ENCODE measurements at places on chromosomes 12 and 14. TPM values are rescaled to one million over a fixed set of nuclear protein-coding genes. Genes with fewer than 3 reads are reported as not detected.
A peak's percentile ranks its signal among the peaks of the same experiment; 100 is the strongest.

DNA sequence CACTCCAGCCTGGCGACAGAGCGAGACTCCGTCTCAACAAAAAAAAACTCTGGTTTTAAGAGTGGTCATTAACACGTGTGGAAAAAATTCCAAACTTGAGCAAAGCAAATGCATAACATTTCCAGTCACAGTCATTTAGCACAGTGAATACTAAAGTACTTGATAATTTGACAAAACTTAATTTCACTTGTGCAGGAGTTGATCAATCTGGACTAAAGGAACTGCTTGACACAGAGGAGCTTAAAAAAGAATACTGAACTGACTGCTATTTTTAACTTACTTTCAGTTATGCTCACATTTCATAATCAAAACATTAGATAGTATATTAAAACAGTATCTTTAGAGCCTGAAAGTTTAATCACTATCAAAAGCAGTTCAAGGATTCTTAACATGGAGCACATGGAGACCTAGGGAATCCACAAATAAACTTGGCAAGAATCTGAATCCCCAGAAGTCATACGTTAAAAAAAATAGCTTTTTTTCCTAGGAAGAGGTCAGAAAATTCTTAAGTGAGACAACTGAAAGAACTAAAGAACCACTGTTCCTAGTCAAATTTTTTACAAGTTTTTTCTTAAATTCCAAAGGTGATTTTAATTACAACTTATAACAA, 7.4 kb downstream of the UBE2N start:
- H3K4me1 ChIP-seq, result peaks cover 46% of the 10 kb centered on the region
- H3K27me3 ChIP-seq, result no peaks in the 10 kb centered on the region
- H3K36me3 ChIP-seq, result peaks cover 17% of the 10 kb centered on the region
- no peak overlapping the region for H3K4me3 ChIP-seq
- DNase-seq, result no peak
- H3K27ac ChIP-seq, result no peak overlapping the region

- peaks cover 24% of the 10 kb centered on the region for H3K4me1 ChIP-seq
- peaks cover 21% of the 10 kb centered on the region for H3K27me3 ChIP-seq
- H3K27ac ChIP-seq, result peak within 1 kb of the TSS; percentile 82
- DNase-seq, result peak; percentile 49
- peak within 1 kb of the TSS; percentile 86 for H3K4me3 ChIP-seq
- peaks cover 28% of the 10 kb centered on the region for H3K36me3 ChIP-seq
Observed at GRCh38 chr14:68979021-68979721, at the start of gene ACTN1. Gene ACTN1, minus strand, starts transcription at chr14:68979302. Its CDS starts 246 bp downstream, at chr14:68979056.

DNA sequence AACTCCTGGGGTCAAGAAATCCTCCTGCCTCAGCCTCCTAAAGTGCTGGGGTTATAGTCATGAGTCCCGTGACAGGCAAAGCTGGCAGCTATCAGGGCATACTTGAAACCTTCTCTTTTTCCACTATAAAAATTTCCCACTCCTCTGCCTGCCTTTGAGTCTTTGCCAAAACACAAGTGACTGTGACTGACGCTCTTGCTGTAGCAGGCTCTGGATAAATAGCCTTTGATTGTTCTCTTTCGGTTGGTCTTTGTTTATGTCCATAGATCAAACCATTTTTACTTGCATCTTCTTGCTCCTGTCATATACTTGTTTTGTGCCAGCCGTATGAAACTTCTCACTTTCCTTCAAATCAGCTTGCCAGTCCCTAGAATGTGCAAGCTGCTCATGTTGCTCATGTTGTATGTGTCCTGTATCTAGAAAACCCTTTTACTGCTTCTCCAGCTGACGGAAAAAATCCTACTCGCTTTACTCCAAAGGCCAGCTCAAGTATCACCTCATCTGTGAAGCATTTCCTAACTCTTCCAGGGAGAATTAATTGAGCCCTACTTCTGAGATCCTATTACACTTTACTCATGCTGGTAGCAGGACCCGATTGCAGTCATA, 73.1 kb downstream of the RESF1 start:
- no peak for DNase-seq
- no peaks in the 10 kb centered on the region for H3K4me1 ChIP-seq
- H3K27ac ChIP-seq, result no peak overlapping the region
- no peak overlapping the region for H3K4me3 ChIP-seq
- no peaks in the 10 kb centered on the region for H3K36me3 ChIP-seq

- peak overlapping the region; percentile 23 for H3K4me3 ChIP-seq
- H3K36me3 ChIP-seq, result peaks cover 52% of the 10 kb centered on the region
Observed at GRCh38 chr12:14416658-14417057, 51.2 kb downstream of the ATF7IP start.

GRCh38 chr14:94826774-94827173, 56.9 kb upstream of the GSC start:
- H3K27me3 ChIP-seq, result no peaks in the 10 kb centered on the region
- no peak overlapping the region for H3K27ac ChIP-seq
- H3K4me1 ChIP-seq, result no peaks in the 10 kb centered on the region

DNA sequence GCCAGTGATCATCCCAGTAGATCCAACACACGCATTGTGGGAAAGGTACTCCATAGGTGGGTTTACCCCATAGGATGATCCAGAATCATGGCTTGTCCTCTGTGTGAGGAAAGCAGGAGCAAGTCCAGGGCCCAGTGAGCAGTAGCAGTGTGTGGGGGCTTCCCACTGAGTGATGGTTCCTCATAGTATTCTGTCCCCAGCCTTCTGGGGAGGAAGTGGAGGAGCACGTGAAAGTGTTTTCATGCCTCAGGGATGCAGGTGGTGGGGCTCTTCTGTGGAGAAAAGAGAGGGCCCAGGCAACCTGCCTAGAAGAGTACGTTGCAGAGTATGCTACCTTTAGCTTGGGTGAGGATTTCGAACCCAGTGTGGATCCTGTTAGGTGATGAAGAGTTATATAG, 56.5 kb downstream of the SUSD6 start:
- no peaks in the 10 kb centered on the region for H3K27me3 ChIP-seq
- no peak for DNase-seq
- peak overlapping the region; percentile 7 for H3K4me3 ChIP-seq
- peaks cover 42% of the 10 kb centered on the region for H3K36me3 ChIP-seq
- peaks cover 70% of the 10 kb centered on the region for H3K4me1 ChIP-seq

GRCh38 chr14:32677129-32677780, 261.4 kb upstream of the NPAS3 start:
- no peak overlapping the region for H3K4me3 ChIP-seq
- H3K27me3 ChIP-seq, result no peaks in the 10 kb centered on the region
- no peaks in the 10 kb centered on the region for H3K36me3 ChIP-seq
- DNase-seq, result no peak
- H3K27ac ChIP-seq, result no peak overlapping the region

DNA sequence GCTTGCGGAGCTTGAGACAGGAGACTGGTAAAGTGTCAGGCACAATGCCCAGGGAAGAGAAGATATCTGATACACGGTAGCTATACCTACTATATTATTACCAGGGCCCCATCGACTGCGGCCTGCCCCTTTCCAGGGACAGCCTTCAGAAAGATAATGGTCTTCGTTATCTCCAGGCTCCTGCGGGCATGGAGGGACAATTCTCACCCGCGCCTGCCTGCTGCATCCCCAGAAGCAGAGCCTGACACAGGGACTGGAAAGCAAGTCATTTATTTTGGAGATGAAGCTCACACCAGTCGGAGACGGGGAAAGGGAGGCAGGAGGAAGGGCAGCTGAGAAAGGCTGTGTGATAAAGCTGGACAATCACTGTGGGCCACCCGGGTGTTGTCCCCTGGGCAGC, 67.9 kb upstream of the FAM222A start:
- H3K4me3 ChIP-seq, result no peak overlapping the region
- no peaks in the 10 kb centered on the region for H3K27me3 ChIP-seq
- no peaks in the 10 kb centered on the region for H3K4me1 ChIP-seq

GRCh38 chr12:114272071-114272470, 133.9 kb downstream of the TBX5 start:
- no peaks in the 10 kb centered on the region for H3K36me3 ChIP-seq
- DNase-seq, result no peak
- H3K27me3 ChIP-seq, result no peaks in the 10 kb centered on the region
- no peaks in the 10 kb centered on the region for H3K4me1 ChIP-seq

DNA sequence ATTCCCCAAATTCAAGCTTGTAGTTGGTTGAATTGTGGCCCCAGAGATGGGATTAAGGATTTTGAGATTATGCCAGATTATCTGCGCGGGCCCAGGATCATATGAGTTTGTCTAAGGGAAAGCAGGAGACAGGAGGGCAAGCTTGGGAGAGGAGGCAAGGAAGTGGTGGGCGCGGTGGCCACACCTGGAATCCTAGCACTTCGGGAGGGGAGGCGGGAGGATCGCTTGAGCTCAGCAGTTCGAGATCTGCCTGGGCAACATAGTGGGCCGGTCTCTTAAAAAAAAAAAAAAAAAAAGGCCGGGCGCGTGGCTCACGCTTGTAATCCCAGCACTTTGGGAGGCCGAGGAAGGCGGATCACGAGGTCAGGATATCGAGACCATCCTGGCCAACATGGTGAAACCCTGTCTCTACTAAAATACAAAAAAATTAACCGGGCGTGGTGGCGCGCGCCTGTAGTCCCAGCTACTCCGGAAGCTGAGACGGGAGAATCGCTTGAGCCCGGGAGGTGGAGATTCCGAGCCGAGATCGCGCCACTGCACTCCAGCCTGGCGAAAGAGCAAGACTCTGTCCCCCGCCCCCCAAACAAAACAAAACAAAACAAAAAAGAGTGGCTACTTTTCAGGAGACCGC, 881 bp upstream of the PUS1 start:
- no peaks in the 10 kb centered on the region for H3K27me3 ChIP-seq
- no peak for DNase-seq
- H3K36me3 ChIP-seq, result peaks cover 27% of the 10 kb centered on the region
- H3K27ac ChIP-seq, result peak overlapping the region; percentile 91

DNA sequence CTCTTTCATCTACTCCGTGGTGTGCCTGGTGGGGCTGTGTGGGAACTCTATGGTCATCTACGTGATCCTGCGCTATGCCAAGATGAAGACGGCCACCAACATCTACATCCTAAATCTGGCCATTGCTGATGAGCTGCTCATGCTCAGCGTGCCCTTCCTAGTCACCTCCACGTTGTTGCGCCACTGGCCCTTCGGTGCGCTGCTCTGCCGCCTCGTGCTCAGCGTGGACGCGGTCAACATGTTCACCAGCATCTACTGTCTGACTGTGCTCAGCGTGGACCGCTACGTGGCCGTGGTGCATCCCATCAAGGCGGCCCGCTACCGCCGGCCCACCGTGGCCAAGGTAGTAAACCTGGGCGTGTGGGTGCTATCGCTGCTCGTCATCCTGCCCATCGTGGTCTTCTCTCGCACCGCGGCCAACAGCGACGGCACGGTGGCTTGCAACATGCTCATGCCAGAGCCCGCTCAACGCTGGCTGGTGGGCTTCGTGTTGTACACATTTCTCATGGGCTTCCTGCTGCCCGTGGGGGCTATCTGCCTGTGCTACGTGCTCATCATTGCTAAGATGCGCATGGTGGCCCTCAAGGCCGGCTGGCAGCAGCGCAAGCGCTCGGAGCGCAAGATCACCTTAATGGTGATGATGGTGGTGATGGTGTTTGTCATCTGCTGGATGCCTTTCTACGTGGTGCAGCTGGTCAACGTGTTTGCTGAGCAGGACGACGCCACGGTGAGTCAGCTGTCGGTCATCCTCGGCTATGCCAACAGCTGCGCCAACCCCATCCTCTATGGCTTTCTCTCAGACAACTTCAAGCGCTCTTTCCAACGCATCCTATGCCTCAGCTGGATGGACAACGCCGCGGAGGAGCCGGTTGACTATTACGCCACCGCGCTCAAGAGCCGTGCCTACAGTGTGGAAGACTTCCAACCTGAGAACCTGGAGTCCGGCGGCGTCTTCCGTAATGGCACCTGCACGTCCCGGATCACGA, 2.2 kb downstream of the SSTR1 start:
- H3K27me3 ChIP-seq, result peaks cover 67% of the 10 kb centered on the region
- peaks cover 2% of the 10 kb centered on the region for H3K4me1 ChIP-seq
- H3K36me3 ChIP-seq, result no peaks in the 10 kb centered on the region
- DNase-seq, result no peak

GRCh38 chr14:70648346-70648745, 6.6 kb downstream of the TTC9 start:
- peaks cover 70% of the 10 kb centered on the region for H3K4me1 ChIP-seq
- H3K36me3 ChIP-seq, result peaks cover 58% of the 10 kb centered on the region
- H3K4me3 ChIP-seq, result no peak overlapping the region
- no peak overlapping the region for H3K27ac ChIP-seq

DNA sequence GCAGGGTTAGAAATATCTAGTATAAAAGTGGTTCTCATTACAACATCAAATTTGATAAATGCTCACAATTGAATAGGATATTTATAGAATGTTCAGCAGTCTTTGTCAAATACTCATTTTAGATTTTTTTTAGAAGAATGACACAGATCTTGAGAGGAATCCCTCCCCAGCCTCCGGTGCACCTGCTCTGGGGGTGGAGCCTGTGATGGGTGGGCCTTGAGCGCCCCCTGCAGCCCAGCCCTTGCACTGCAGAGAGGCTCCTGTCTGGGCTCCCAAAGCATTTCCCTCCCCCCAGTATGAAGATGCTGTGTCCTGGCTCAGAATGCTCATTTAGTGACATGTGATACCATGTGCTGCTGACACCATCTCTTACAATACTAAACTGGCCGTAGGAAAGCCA, 792.3 kb downstream of the TMEM121 start:
- H3K36me3 ChIP-seq, result no peaks in the 10 kb centered on the region
- DNase-seq, result peak; percentile 47
- no peaks in the 10 kb centered on the region for H3K4me1 ChIP-seq
- H3K27ac ChIP-seq, result no peak overlapping the region
- H3K27me3 ChIP-seq, result peaks cover 7% of the 10 kb centered on the region
- no peak overlapping the region for H3K4me3 ChIP-seq

DNA sequence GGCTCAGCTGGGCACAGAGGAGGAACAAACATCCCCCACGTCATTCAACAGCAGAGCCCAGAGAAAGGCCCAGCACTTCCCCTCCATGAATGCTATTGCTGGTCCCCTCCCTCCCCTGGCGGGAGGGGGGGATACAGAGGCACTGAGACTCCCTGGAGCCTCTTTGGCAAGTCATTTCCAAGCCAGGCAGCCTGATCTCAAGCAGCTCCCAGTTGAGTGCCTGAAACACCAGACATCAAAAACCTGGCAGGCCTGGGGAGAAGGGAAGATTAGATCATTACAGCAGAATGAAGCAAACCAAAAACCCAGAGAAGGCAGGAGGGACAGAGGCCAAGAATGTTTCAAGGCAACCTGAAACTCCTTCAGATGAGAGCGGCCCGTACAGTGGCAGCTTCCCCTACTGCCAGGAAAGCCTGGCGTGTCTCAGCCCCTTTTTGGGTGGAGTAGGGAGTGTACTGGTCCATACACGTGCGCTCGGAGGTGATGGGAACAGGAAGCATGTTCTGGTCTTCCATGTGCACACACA, 92.1 kb downstream of the LRRC74A start:
- no peaks in the 10 kb centered on the region for H3K36me3 ChIP-seq
- peaks cover 41% of the 10 kb centered on the region for H3K4me1 ChIP-seq
- no peak overlapping the region for H3K27ac ChIP-seq
- H3K4me3 ChIP-seq, result no peak overlapping the region

Gene FBRSL1
- 66.0 TPM for total RNA-seq

Gene SLC35F4
- total RNA-seq, result not detected

Gene STAC3
- total RNA-seq, result 6.1 TPM

Gene GRIP1
- total RNA-seq, result not detected

Gene ORAI1
- 47.6 TPM for total RNA-seq
